ENCODE measurements at places on chromosomes 3 and 15. TPM values are rescaled to one million over a fixed set of nuclear protein-coding genes. Genes with fewer than 3 reads are reported as not detected.

DNA sequence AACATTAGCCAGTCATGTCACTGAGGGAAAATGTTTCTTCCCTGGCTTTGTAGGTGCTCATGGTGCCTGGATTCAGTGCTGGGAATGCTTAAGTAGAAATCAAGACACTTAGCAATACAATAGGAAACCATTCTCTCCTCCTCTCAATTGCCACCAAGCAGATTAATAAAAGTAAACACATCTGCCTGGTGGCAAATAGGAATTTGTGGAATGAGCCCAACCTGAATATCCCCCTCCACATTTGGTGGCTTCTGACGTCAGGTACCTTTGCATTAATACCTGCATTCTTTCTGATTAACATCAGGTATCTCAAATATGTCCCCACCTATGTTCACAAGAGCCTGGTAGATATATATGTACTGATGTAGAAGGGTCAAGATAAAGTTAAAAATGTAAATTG, 42.7 kb downstream of the PPP2R3A start:
- DNase-seq, result no peak

GRCh38 chr15:75195122-75195765, 6.4 kb upstream of the C15orf39 start:
- DNase-seq, result no peak

TUBGCP4 gene
- total RNA-seq, result 31.9 TPM

DNA sequence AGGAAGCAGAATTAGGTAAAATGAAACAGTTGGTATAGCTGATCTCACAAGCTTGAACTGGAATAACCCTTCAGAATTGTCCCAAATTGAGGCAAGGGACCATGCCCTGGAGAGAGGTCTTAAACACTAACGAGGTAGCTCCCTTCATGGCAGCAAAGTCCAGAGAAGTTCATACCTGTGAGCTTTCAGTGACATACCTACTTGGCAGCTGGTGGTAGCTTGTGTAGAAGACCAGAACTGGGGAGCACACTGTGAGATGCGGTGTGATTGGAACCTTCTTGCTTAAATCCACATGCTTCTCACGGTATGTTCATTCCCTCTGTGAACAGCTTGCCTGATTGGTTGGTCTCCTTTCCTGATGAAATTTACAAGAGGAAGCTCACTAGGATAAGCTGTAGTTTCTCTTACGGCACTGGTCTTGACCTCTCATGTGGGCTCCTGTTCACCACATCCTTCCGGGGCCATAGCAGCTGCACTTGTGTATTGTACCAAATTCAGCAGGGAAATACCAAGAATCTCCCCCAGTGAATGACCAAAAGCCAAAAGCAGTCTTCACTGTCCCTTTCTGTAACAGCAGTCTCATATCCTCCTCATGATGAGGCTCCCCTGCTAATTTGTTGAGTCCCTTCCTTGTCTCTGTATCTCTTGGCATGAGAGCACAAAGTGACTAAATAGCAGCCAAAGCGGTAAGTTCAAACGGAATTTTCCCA, 483.7 kb upstream of the FRG2C start:
- no peak for DNase-seq

DNA sequence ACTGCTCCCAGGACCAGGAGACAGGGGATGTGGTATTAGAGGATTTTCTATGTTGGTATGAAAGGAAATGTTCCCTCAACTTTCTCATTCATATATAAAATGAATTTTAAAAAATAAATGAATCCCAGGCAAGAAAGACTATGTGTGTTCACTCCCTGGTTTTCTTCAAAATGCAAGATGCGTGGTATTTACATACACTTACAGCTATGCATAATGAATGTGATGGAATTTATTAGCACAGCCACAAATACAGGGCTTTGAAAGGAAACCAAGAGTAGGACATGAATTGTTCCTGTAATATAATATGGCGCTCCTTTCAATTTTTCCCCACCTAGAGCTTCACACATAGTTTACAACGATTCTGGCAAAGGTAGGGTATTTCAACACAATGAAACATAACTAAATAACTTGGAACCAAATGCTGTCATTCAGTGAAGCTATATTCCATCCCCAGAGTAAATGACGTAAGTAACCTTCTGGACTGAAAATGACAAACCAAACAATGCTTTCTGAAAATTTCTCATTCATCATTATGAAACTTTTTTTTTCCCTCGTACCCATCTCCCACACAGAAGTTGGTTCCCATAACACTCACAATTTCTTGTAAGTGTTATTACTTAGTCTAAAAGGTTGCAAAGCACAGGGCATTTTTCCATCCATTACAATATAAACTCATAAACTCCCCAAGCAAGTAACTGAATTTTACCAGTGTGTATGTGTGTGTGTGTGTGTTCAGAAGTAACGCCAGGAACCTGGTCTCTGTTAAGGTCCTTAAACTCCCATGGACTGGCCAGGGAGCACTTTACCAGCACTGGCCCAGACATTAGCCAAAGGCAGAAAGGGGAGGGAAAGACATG, 41.8 kb downstream of the CBLB start:
- no peak for DNase-seq

DNA sequence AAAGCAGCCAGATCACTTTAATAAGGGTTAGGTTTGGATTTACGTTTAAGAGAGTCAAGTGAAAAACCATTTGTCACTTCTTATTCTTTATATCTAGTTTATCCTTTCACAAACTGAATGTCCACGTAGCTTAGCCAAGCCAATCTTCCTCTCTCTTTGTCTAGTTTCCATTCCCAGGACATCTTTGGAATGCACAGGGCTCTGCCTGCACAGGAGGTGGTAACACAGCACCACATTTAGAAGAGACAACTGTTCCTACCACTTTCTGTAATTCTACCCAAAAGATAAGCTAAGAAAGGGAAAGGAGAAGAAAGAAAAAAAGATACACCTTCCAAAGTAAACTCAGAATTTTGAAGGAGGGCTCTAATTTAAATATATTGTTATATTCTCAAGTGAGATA, 67.9 kb downstream of the IGSF11 start:
- no peak for DNase-seq

- DNase-seq, result no peak
Observed at GRCh38 chr15:69436951-69437350, 15.7 kb upstream of the RPLP1 start.

DNA sequence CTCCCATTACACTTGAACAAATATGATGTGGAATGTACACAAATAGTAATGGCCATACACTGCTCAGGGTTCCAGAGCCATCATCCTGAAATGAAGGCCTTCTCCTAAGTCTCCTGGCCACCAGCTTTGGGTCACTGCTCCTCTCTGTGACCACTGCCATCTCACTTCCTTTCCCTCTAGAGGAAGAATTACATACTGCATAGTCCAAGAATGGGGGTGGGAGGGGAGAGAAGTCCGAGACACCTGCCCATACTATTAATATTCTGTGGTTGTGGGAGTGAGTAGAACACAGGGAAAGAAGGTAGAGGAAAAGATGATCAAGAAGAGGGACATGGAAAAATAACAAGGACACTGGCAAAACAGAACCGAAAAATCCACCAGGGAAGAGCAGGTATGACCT, 20.6 kb downstream of the ETV5 start:
- no peak for DNase-seq

DNA sequence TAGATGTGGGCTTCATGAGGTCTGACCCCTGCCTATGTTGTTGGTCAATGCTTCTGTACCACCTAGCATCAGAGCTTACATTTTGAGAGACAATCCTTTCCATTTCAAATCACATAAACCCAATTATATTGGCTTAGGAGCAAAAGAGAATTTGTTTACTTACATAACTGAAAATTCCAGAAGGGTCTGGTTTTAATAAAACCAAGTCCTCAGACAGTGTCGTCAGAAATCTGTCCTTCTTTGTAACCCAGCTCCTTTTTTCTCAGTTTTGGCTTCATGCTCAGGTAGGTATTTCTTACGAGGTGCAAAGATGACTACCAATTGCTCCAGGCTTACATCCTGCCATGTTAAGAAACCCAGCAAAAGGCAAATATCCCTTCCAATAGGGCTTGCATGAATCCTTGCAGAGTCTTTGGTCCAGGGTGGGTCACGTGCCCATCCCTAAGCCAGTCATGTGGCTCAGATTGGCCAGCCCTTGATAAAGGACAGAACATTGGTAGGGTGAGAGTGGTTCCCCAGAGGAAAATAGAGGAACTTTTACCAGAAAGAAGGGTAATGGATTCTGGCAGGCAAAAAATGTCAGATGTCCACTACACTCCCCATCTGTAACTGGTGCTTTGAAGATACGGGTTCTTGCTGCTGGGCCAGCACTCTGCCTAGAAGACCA, 50.2 kb upstream of the VILL start:
- no peak for DNase-seq

C2CD4A gene
- 0.15 TPM for total RNA-seq

RGMA gene
- 0.62 TPM for total RNA-seq

- peak; percentile 94 for DNase-seq
Observed at GRCh38 chr3:150469031-150469930, 61.2 kb downstream of the TSC22D2 start.

All from Panc1 (cell line).